HFFc6 (cell line): ENCODE measurements at places on chromosomes 5 and 9.

- peak; percentile 70 for DNase-seq
Observed at GRCh38 chr5:148998174-148998797, 64.6 kb downstream of the SH3TC2 start.

DNA sequence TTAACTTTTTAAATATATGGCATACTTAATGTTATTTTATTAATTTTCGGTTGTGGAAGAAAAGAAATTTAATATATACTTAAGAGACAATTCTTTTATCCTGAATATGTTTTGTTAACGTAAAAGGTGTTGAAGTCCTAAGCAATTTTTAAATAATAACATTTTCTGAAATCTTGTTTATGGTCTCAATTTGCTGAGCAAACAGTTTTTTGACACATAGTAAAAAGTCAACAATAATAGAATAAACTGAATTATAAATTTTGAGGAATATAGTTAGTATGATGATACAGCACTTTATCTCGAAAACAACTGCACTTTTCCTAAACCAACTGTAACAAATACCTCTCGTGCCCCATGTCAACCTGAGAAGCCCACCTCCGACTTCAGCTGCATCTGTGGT, 229.8 kb upstream of the TARS1 start:
- no peak for DNase-seq

- DNase-seq: no peak
Observed at GRCh38 chr5:4553130-4553529, 587.0 kb upstream of the ADAMTS16 start.

- DNase-seq: no peak
Observed at GRCh38 chr9:8156346-8156745, 356.8 kb upstream of the DMAC1 start.

GRCh38 chr9:37776328-37776727, 8.5 kb downstream of the EXOSC3 start:
- peak; percentile 80 for DNase-seq

- DNase-seq: no peak
Observed at GRCh38 chr9:121066850-121067249, 7.9 kb upstream of the CNTRL start.

DNA sequence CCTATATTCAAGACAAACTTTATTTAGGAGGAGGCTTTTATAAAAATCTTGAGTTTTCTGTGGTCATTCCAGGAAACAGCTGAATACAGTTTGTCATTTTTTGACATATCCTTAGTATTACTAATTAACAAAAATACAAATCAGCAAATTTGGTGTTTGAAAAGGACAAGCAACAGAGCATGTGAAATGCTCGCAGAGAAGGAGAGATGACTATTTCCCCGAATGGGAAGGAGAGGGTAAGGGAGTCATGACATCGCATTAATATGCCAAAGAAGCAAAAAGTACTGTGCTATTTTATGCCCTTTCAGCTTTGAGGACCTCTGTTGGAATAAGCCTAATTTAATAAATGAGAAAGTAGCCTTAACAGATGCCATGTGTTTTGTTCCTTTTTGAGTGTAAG, 1.8 kb downstream of the SMIM15 start:
- no peak for DNase-seq

- no peak for DNase-seq
Observed at GRCh38 chr9:127361561-127361960, 35.4 kb upstream of the SLC2A8 start.

DNA sequence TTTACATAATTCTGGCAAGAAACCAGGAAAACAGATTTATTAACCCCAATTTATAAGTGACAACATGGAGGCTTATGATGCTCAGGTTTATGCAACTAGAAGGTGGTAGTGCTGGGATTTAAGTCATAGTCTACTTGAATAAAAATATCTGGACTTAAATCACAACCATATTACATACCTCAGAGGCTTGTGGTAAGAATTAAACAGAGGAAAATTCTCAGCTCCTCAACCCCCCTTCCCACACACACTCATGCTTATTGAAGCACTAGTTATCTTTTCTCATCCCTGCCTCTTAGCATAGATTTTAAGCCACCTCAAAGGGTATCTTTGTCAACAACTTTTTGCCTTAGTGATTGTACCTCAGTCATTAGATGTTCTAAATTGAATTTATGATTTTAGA, 731.0 kb downstream of the PRELID2 start:
- DNase-seq: no peak

GRCh38 chr5:131639148-131639547, 4.1 kb upstream of the RAPGEF6 start:
- no peak for DNase-seq

GRCh38 chr5:178396796-178397720, 164.5 kb upstream of the PHYKPL start:
- DNase-seq: no peak

- no peak for DNase-seq
Observed at GRCh38 chr9:72497447-72498046, 23.9 kb upstream of the TMC1 start.

DNA sequence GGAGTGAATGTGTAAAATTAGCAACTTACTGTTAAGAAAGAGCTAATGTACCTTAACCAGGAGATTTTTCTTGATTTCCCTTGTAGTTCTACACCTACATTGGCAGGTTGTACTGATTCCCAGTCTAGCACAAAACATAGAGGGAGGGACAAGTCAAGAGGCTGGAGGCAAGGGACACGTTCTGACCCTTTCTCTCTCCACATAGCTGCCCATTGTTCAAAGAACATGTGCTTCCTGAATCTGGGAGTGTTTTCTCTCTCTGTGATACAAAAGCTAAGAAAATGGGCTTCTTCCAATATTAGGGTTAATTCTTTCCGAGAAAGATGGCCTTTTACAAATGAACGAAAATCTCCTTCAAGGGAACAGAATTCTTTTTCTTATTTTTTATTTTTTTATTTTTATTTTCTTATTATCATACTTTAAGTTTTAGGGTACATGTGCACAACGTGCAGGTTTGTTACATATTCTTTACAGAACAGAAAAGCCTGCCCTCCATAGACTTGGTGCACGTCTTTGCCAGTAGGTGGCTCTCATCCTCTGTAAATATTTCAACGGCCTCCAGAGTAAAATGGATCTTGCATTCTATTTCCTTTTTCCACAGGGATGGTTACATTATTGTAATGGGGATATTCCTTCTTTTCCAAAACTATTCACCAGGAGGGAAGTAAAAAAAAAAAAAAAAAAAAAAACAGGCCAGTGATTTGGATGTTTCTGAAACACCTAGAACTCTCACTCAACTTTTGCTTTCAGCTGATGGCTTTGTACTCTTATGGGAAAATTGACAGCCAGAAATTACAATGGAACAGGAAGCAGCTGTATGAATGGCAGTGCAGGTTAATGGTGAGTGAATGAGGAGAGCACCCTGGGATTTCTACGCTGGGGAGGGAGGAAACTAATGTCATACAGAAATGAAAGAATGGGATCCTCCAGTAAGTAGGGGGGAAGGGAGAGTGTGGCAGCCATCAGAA, 13.1 kb upstream of the IFNA5 start:
- peak; percentile 47 for DNase-seq

DNA sequence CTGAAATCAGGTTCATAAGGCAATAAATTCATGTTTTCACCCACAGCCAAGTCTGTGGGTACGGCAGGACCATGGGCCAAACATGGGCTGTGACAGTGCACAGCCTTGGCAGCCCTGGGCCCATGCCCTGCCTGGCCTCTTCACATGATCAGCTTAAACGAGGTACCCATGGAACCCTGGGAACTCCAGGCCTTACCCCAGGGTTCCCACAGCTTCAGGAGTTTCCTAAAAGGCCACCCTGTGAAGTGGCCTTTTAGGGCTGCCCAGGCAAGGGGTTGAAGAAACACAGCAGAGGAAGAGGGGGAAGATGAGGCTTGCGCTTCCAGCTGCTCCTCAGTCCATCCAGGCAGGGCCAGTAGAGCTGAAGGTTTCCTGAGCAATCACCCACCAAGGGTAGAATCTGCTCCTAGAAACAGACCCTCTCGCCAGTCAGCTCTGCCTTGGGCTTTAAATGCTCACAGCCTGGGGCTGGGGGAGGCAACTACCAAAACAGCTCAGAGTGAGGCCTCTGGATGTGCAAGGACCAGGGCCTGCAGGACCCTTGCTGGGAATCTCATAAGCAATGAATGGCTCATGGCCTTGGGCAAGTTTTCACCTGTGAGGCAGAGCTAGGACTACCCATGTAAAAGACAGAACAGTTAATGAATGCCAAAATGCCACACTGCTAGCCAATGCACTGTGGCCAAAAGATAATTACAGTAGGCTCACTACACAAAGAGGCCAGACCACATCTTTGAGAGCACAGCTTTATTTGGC, 79.3 kb upstream of the LRRTM2 start:
- no peak for DNase-seq

- DNase-seq: no peak
Observed at GRCh38 chr5:72273547-72273946, 46.5 kb downstream of the MRPS27 start.

DNA sequence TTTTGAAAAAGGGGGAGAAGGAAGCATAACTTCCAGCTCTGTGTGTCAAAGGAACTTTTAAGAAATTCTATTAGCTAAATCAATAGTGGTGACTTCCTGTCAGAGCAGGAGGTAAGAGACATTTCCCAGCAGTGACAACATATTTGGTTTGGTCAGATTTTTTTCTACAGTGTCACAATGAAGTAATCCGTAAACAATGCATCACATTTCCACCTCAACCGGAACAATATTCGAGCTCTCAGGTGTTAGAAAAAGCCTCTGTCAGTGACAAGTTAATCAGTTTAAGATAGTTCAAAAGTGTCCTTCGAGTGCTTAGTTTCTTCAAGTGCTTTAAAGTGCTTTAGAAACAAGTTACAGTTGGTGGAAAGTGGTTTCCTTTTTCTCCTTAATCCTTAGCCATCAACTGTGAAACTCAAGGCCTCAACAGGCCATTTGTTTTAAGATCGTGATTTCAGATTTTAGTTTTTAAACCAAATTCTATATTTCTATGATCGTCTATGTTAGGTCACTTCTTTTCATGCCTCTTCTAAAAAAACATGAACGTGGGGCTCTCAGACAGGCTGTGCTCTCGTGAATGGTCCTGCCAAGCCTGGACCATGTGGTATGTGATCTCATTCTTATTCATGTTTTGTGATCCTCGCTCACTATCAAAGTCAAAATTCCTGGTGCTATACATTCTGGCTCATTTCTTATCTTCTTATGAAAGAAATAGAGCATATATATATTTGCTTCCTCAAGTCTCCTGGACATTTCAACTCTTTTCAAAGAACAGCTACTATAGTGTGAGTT, 181.9 kb upstream of the HMHB1 start:
- DNase-seq: peak; percentile 53

DNA sequence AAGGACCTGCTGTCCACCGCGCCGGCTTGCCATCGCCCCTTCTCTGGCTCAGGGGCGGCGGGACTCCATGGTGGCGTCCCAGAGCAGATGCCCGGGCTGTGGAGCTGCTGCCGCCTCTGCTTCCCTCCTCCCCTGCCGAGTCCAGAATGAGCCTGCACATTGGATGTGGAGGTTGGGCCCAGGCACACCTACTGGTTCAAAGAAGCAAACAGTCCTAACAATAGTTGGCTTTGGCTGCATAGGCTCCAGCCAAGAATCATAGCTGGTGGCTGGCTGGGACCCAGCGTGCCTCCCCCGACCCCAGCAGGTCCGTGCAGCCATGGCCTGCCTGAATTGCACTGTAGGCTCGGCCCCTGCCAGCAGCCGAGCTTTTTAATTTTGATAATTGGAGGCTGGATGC, 25.8 kb downstream of the ADAMTSL2 start:
- no peak for DNase-seq

DNA sequence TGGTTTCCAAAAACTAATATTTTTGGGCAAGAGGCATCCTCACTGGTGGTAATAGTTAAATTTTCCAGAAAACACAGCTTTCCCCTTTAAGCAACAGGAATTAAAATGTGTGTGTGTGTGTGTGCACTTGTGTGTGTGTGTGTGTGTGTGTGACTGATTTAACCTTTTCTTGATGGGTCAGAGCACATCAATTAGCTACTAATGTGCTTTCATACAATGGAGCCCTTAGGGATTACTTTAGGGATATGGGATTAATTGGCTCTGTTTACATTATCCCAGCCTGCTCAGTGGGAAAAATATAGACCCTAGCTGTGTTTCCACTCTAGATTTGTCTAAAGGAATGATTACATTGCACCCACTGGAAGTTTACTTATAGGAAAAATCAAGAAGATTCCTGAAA, 6.5 kb downstream of the PLCXD3 start:
- no peak for DNase-seq

DNA sequence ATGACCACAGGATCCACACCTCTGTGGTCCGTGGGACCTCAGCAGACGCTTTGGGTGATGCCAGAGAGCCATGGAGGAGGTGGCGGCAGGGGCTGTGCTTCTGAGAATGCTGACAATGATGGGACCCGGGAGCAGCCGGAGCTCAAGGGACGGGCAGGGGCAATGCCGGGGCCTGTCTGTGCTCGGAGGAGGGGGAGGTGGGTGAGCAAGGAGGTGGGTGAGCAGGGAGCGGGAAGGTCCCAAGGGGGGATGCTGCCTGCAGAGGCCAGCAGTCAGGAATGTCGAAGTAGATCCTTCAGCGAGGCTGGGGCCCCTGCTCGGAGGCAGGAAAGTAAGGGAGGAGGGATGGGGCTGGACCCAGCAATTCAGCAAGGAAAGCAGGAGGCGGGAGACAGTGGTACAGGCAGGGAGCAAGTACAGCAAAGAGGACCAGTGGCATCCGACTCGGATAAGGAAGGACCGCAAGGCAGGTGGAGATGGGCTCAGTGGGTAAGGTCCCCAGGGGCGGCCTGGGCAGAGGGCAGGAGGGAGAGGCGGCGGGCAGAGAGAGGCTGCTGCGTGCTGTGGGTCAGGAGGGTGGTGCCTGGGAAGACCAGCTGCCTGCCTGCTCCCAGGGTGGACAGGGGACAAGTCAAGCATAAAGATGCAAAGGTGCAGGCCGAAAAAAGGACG, 49.0 kb downstream of the ADAMTS2 start:
- DNase-seq: no peak
